ENCODE measurements at places on chromosomes 12 and 14.

- peak; percentile 59 for DNase-seq
Observed at GRCh38 chr14:59464486-59465315, 479 bp downstream of the GPR135 start.

GRCh38 chr12:76144245-76144549, 59.7 kb upstream of the NAP1L1 start:
- peak; percentile 24 for DNase-seq

GRCh38 chr14:90060312-90060964, 1.4 kb upstream of the KCNK13 start:
- peak; percentile 69 for DNase-seq

GRCh38 chr12:46935271-46935847, 109.6 kb upstream of the SLC38A4 start:
- no peak for DNase-seq

DNA sequence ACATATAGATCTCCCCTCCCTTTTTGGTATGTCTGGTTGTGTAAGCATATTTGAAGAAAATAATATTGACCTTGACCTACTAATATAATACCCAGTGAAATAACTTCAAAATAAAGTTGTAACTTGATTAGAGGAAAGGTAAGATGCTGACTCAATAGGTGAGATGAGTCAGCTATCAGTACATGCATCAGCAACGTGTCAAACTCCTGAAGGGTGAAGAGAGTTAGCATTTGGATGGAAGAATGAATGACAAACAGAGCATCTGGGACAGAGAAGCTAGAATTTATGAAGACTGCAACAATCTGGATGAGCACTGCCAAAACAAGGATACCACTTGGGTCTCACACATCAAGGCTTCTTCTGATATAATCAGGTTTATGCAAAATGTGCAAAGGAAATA, 74.9 kb downstream of the PPP2R5E start:
- DNase-seq = no peak

DNA sequence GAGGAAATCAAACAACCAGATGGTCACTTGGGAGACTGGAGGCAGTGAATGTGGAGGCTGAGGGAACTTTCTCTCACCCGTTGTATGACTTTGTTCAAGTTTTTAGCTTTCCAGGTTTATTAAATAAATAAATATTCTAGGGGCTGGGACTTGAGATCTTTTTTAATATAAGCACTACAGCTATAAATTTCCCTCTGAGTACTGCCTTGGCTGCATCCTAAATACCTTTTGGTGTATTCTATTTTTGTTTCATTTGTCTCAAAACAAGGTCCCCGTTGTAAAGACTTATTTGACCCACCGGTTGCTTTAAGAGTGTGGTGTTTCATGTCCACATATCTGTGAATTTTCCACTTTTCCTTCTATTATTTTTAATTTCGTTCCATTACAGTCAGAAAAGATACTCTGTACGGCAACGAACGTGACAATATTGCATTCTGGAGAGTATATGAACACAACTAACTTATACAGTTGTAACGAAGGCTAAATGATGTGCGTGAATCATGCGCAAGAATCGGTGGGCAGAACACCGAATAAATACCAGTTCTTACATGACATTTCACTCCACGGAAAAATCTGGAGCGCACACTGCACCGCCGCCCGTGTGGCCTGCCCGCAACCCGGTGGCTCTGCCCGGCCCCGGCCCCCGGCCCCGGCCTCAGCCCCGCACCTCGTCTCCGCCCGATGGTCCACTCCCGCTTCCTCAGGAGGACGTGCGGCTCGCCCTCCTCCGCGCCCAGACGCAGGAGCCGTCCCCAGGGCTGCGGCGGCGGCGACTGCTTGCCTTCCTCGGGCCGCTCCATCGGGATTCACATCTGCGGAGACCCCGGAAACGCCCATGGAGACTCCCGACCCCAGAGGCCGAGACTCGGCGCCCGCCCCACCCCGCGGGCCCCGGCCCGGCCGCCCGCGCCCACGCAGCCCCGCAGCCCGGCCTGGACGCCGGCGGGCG, 602 bp downstream of the CHFR start:
- DNase-seq = no peak

All from stimulated activated CD4-positive, alpha-beta T cell treated with anti-CD3 and anti-CD28 coated beads, Interleukin-2, amount 100 ng/mL, for 24 hours (primary cell).